Renal cortex interstitium (tissue), 15 donors: ENCODE measurements at places on chromosomes 12 and 14.
A peak's percentile ranks its signal among the peaks of the same experiment; 100 is the strongest.

GRCh38 chr14:97281741-97282140, 484.6 kb downstream of the VRK1 start:
- DNase-seq, result no peak

DNA sequence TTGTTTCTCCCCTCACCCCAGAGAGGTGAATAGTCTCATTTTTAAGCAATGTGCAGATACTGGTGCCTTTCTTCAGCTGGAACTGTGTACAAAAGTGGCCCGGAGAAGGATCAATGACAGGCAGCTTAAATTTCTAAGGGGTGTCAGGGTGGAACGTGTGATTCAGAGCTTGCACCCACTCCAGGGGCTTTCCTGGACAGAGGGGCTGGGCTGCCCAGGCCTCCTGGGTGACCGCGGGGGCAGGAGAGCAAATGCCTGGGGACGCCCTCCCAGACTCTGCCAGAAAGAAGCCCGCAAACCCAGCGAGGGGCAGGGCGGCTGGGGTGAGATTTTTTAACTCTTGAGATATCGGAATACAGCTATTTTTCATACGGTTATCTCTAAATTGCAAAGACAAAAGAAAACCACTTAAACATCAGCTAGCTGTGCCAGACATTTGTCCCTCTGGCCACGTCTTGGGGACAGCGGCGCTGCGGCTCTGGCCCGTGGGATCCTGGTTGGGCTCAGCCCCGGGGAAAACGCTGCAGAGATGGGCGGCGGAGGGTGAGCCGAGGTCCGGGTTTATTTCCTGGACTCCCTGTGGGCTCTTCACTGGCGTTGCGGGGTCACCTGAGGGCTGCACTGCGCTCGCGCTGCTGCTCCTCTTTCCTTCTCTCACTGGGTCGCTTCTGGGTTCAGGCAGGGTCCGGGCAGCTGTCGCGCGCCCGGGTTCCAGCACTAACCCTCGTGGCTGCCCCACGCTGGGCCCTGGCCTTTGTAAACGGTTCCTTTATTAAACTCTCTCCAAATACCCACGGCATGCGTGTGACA, 35.8 kb downstream of the NFKBIA start:
- DNase-seq, result no peak

DNA sequence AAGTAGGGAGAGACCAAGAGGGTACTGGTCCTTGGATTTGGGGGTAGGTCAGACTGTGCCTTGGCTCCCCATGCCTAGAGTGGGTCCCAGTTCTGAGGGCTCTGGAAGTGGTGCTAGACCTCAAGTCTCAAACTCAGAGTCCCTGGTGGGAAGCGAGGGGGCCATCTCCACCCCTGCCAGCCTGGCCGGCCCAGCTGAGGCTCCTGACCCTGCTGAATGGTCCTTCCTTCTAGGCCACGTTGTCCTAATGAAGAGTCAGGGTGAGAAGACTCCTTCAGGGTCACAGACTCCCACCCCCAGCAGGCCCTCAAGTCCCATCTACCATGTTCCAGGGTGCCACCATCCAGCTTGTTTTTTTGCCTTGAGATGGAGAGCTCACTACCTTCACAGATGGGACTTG, 12.9 kb downstream of the SERPINA6 start:
- DNase-seq, result no peak

DNA sequence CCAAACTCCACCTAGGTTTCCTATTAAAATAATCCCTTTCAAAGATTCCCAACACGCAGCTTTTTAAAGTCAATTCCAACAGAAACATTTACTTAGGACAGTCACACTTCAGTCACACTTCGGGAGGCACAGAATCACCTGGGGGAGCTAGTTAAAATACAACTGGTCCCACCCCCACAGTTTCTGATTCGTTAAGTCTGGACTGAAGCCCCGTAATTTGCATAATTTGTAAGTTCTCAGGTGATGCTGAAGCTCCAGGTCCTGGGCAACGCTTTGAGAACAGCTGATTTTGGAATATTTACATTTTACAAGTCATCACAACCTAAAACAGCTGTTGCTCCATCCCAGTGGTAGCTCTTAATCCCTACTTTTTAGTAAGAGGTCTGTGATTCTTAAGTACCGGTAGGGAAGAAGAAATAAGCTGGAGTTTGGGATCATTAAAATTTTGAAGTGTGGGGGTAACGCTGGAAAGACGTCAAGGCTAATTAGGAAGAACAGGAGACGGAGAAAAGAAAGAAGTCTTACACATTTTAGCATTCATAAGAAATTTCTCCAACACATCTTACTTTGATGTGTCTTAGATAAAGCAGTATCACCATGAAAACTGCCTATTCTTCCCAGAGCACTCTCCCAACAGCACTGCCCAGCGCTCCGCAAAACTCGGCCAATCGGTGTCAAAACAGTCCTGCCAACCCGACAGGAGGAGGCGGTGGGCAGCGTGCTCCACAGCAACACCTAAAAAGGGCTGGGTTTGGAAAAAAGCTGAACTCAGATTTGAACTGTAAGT, 1.1 kb downstream of the IPO8 start:
- peak; percentile 46 for DNase-seq
